Activated T-helper 1 cell treated with anti-CD3 and anti-CD28 coated beads, Interleukin-12 subunit alpha, Interleukin-12 subunit beta, Interleukin-2, Interleukin-4 antibody, amounts not matched to agents 30 ng/mL and 10 ng/mL and 1 ng/mL, durations not matched to agents 14 hours and 24 hours and 36 hours (primary cell): ENCODE measurements at places on chromosomes 12 and 14. TPM values are rescaled to one million over a fixed set of nuclear protein-coding genes. Genes with fewer than 3 reads are reported as not detected.

GRCh38 chr12:123576611-123577010, 7.7 kb upstream of the TMED2 start:
- no peak for DNase-seq

Gene TAS2R50
- 0.91 and 1.7 TPM in 2 replicates for total RNA-seq

DNA sequence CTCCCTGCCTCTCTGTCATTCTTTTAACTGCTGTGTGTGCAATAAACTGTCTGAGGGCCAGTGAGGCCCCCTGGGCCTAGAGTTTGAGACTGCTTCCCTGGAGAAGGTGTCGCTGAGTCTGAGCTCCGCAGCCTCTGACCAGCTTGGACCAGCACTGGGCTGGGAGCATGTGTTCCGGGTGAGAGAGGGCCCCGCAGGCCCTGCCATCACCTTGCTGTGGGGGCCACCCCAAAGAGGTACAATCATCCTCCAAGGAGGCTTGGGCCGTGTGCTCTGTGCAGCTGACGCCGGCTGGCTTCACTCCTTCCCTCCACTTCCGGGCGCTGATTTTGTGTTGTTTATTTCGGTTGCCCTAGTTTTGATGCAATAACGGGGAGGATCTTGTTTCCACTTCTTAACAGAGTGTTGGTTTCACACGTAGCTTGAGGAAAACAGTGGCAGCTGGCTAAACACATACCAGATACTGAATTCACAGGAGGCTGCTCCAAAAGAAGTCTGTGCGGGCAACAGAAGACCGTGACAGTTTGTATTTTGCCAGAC, 121.6 kb downstream of the TMEM132C start:
- DNase-seq, result no peak

Gene KLHL33
- 0.05 TPM in 2 replicates for total RNA-seq

GRCh38 chr14:97620066-97620465, 822.9 kb downstream of the VRK1 start:
- no peak for DNase-seq

Gene SOCS2
- total RNA-seq, result 28.2 and 28.8 TPM in 2 replicates

- no peak for DNase-seq
Measured at GRCh38 chr12:122969676-122970075, 3.4 kb upstream of the ABCB9 start.

Gene DPPA3
- total RNA-seq, result not detected in 2 replicates

DNA sequence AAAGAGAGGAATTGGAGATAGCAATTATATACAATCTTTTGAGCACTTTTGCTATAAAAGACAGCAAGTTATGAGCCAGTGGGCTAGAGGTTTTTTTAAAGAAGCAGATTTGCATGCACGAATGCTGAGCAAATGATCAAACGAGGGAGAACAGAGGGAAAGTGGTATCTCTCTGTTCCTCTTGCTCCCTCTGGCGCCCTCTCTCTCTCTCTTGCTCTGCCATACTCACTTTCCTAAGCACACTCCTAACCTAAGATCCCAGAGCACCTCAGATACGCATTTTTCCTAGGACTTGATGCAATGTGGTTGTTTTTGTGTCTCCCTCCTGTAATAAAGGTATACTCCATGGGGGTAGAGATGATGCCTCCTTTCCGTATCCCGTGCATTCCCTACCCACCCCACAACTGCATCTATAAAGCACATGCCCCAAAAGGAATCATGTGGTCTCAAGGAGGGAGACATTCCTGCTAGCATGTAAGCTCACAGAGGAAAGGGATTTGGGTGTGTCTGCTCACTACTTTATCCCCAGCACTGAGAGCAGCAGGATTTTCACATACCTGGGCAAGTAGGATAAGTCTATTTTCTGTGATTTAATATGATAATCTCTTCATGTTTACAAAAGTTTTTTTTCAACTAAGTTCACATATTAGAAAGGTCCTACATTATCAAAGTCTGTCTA, 270.2 kb downstream of the SSPN start:
- no peak for DNase-seq
